ENCODE measurements at places on chromosomes 2 and 18. TPM values are rescaled to one million over a fixed set of nuclear protein-coding genes. Genes with fewer than 3 reads are reported as not detected.

GRCh38 chr2:235860871-235861270 lies 307.3 kb downstream of the GBX2 start:
- DNase-seq, result no peak

Gene IRS1
- 40.0 TPM for total RNA-seq

DNA sequence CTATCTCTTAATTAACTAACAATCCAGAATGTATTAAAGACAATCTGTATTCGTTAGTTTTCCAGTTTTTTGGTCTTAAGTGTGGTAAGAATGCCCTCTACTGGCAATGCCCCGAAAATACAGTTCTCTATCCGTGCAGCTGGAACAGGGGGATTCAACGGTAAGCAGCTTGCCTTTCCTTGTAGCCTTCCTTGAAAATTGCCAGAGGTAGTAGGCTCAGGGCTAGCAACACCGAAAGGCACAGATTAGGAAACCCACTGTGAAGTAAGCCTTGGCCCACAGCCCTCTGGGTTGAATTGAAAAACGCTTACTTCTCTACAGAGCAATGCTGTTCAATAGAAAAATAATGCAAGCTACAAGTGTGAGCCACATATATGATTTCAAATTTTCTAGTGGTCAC lies 17.1 kb upstream of the VPS4B start:
- DNase-seq, result no peak

- peak; percentile 85 for DNase-seq
Observed at GRCh38 chr2:30115141-30115980, 31.4 kb upstream of the YPEL5 start.

DNA sequence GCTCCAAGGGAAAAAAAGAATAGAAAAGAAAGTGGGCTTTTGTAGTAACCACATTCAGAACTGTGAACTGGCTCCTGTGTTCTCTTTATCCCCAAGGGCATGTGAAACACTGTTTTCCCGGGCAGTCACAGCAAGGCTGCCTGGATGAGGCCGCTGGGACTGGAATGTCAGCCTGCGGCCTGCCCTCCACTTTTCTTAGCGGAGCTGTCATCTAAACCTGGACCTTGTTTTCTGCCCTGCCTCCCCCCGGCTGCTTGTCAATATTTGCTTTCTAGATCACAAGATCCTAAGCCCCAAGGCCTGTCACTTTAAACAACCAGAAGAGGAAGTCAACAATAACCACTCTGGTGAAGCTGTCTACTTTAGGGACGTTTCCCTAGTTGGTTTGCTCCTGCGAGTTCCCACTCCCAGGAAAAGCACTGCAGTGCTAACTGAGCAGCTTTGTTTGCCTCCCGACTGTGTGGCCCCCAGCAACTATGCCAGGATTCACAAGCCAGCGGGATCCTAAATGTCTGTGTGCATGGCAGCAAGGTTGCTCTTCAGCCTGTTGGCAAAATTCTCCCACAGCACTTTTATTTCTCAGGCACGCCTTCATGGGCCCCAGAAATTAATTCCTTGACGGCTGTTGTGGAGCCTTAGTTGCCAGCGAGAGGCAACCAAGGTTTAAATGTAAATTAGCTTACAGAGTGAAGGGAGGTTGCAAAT lies 30.6 kb downstream of the SOWAHC start:
- peak; percentile 60 for DNase-seq

Gene HOXD8
- total RNA-seq, result 41.7 TPM

- no peak for DNase-seq
Observed at GRCh38 chr18:46596119-46596518, 60.9 kb downstream of the LOXHD1 start.

Gene CNNM3
- total RNA-seq, result 18.9 TPM

Gene FN1
- 125 TPM for total RNA-seq

Gene ONECUT2
- total RNA-seq, result 0.03 TPM

Gene ALPG
- not detected for total RNA-seq

- DNase-seq, result no peak
Observed at GRCh38 chr2:7707723-7708122, 790.5 kb downstream of the RNF144A start.

DNA sequence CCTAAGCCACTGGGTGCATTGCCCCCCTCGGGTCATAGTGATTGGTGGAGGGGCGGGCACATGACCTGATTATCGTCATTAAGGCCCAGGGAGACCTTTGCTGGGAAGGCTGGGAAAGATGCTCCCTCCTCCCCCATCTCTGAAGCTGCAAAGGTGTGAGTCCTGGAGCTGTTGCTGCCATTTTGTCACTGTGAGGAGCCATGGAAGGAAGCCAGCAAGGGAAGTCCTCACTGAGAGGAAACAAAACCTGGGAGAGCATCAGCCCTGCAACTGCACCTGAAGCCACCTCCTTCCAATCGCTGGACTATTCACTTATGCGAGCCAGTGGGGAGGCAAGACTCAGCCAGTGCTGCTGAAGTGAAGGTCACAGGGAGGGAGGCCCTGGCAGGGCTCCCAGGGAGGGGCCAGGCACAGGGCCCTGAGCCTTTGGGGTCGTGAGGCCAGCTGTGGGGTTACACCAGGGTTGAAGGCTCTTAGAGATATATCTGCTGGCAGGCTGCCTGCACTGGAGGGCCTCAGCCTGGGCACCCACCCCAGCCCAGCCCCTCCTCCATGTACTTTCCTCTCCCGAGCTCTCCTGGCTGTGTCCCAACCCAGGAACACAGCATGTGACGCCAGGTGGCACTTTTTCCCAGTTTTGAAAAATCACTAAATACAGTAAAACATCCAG lies 10.7 kb upstream of the FAHD2A start:
- DNase-seq, result no peak

Gene IL37
- total RNA-seq, result not detected

Gene IMPA2
- total RNA-seq, result 14.3 TPM

All from ureter (tissue), 1 donor.